Renal pelvis (tissue), 12 donors: ENCODE measurements at places on chromosomes 2 and 18.

GRCh38 chr2:62267696-62268095, 71.8 kb downstream of the B3GNT2 start:
- no peak for DNase-seq

DNA sequence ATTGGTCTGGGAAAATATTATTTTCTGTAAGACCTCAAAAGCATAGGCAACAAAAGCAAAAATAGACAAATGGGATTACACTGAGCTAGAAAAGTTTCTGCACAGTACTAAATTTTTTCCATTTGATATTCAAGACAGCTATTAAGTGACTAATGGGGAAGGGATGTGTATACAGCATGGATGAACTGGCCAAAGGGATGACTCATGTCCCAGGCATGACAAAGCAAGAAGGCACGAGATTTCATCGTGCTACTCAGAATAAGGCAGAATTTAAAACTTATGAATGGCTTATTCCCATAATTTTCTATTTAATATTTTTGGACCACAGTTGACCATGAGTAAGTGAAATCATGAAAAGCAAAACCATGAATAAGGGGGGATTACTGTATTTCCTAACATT, 1250.1 kb upstream of the GYPC start:
- no peak for DNase-seq

DNA sequence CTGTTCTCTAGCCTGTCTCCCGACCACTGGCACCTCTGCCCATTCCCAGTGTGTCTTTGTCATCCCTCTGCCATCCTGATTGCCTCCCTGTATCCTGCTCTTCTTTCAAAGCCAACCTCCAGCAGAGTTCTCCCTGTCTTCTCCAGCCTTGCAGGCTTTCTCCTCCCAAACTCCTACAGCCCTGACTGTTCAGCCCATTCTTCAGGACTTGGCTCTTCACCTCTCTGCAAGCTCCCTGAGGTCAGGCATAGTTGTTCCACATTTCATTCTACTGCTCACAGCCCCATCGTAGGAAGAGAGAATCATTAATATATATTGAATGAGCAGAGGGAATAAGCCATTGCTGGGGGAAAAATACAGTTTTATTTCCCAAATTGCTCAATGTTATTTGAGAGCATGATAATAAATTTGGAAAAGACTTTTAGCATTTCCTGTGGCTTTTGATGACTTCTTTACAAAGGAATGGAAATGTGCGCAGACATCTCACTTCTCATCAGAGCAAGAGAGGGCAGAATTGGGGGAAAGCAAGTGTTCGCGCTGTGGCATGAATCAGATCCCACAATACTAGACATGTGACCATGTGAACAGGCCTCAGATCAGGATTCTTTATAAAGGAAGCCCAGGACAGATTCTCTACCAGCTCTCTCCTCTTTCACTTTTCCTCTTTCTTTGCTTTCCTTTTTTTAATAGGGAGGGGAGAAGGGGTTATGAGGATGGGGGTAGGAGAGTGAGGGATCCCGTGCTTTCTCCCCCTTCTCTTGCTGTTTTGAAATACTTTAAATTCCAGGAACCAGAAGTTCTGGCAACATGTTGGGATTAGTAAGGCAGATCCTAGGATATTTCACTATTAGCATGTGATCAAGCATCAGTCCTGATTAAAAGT, 37.4 kb downstream of the EPAS1 start:
- no peak for DNase-seq

- DNase-seq = no peak
Observed at GRCh38 chr2:232519581-232520438, at the start of gene PRSS56. Gene PRSS56 (plus strand): TSS chr2:232520388. CDS start chr2:232520599, 211 bp downstream.

- DNase-seq = no peak
Observed at GRCh38 chr18:63736876-63737275, 34.1 kb downstream of the SERPINB11 start.
